Left ventricle myocardium superior (tissue), 1 donor: ENCODE measurements at places on chromosomes 1 and 21. TPM values are rescaled to one million over a fixed set of nuclear protein-coding genes. Genes with fewer than 3 reads are reported as not detected.

DNA sequence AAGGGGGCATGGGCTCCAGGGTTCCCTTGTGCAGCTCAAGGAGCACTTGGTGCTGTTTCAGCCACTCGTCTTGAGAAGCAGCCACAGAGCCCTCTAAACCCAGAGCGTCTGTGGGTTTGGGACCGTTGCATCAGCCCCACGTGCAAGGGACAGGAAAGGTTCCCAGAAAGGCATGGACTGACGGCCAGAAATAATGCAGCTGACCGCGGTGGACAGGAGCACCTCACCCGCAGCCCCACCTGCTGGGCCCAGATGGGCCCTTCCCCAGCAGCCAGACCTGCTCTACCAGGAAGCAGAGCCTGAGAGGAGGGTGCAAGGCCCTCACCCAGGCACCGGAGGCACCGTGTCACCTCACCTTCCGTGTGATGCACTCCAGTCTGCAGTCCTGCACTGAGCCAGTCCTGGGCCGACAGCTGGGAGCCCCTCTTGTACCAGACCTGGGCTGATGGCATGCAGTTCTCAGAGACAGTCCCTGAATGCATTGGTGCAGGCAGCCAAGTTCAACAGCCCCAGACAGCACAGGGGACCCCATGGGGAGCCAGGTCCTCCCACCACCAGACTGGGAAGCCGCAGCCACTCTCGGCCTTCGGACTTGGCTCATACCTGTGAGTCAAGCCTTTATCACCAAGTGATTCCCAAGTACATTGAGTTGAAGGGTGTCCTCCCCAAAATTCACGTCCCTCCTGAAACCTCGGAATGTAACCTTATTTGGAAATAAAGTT lies 4.8 kb upstream of the TFF3 start:
- DNase-seq = no peak

- DNase-seq = no peak
Measured at GRCh38 chr1:236491469-236492136, 32.2 kb upstream of the LGALS8 start.

- no peak for DNase-seq
Measured at GRCh38 chr1:232273011-232273410, 356.9 kb downstream of the SIPA1L2 start.

GRCh38 chr21:25881524-25882376 lies 147.0 kb downstream of the GABPA start:
- DNase-seq = peak; percentile 77

- no peak for DNase-seq
Measured at GRCh38 chr1:160376525-160377131, 9.8 kb downstream of the NHLH1 start.

GRCh38 chr1:77881061-77881460 lies 7.4 kb upstream of the NEXN start:
- no peak for DNase-seq

- no peak for DNase-seq
Measured at GRCh38 chr1:30721341-30721793, 2.0 kb downstream of the MATN1 start.

DNA sequence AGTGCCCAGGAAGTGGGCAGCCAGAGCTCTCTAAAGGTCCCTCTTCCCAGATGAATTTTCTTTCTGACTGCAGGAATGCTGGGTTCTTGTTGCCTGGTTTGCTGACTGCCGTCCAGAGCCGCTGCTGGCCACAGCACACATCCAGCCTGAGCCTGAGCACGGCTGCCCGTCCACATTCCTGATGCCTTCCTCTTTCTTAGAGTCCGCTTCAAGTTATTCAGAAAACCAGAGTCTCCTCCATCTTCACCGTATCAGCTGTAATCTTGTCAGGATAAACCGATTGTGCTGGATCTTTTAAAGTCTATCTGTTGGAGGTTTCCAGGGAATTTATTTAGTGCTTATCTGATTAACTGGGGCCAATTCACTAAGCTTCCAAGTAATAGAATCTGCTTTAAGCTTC lies 84.8 kb upstream of the BCAR3 start:
- DNase-seq = no peak

- no peak for DNase-seq
Measured at GRCh38 chr1:160411271-160412027, 11.1 kb downstream of the VANGL2 start.

GRCh38 chr1:234899041-234899729 lies 229.5 kb downstream of the TOMM20 start:
- DNase-seq = peak; percentile 53

DNA sequence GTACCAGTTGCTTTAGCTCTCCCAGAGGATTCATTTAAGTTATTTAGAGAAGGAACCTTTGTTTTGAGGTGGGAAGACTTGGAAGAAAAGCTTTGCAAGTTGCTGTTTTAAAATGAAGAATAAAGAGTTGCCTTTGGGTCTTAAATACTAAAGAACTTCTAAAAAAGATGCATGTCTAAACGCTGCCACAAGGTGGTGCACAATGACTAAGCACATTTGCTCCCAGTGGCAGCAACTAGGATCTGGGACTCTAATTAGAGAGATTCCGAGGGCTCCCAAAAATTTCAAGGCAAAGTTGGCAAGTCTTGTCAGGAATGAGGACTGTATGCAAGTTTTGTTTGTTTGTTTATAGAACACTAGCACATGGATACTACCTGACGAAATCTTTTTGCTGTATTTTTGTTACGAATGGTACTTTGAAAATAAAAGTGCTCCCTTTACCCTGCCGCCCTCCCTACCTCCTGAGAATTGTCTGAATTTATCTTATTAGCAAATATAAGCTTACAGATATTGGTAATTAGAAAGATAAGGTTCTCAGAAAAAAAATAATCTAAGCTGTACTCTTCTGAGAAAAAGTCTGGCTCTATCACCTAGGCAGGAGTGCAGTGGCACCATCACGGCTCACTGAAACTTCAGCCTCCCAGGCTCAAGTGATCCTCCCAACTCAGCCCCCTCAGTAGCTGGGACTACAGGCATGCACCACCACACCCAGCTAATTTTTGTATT lies 121.8 kb downstream of the HFM1 start:
- peak; percentile 34 for DNase-seq

GRCh38 chr21:14968821-14969220 lies 96.0 kb downstream of the NRIP1 start:
- DNase-seq = no peak

- no peak for DNase-seq
Measured at GRCh38 chr1:245829194-245829593, 674.4 kb downstream of the KIF26B start.

GRCh38 chr1:65279070-65279779 lies 30.1 kb upstream of the DNAJC6 start:
- DNase-seq = no peak

- DNase-seq = no peak
Measured at GRCh38 chr1:101667761-101668160, 329.0 kb downstream of the OLFM3 start.

GRCh38 chr21:36908260-36908908 lies 58.1 kb downstream of the HLCS start:
- DNase-seq = no peak

GRCh38 chr1:183275322-183275721 lies 89.3 kb downstream of the LAMC2 start:
- no peak for DNase-seq

GRCh38 chr1:93723733-93724270 lies 42.2 kb upstream of the BCAR3 start:
- DNase-seq = no peak

GRCh38 chr1:168556647-168557046 lies 12.8 kb upstream of the XCL2 start:
- no peak for DNase-seq

- DNase-seq = no peak
Measured at GRCh38 chr1:163874070-163874469, 552.3 kb downstream of the NUF2 start.

The KRTAP10-3 gene
- not detected for total RNA-seq

The ERMAP gene
- total RNA-seq = 5.1 TPM

The IL20 gene
- not detected for total RNA-seq

The SLC1A7 gene
- 0.32 TPM for total RNA-seq

The USP21 gene
- total RNA-seq = 22.9 TPM

The PTPN14 gene
- total RNA-seq = 25.6 TPM

The CCDC30 gene
- total RNA-seq = 1.2 TPM

The SDCCAG8 gene
- 21.1 TPM for total RNA-seq

The SFN gene
- total RNA-seq = not detected

The SELE gene
- 0.92 TPM for total RNA-seq

The NCF2 gene
- 5.8 TPM for total RNA-seq
